ENCODE measurements at places on chromosomes 16 and 17.

- no peak for DNase-seq
Observed at GRCh38 chr17:13749891-13750235, 148.1 kb upstream of the HS3ST3A1 start.

GRCh38 chr17:56699186-56699894, 105.8 kb downstream of the NOG start:
- DNase-seq, result peak; percentile 98

GRCh38 chr17:80780381-80781198, 211.1 kb upstream of the CHMP6 start:
- DNase-seq, result no peak

- no peak for DNase-seq
Observed at GRCh38 chr17:40333781-40334448, 24.9 kb downstream of the RARA start.

DNA sequence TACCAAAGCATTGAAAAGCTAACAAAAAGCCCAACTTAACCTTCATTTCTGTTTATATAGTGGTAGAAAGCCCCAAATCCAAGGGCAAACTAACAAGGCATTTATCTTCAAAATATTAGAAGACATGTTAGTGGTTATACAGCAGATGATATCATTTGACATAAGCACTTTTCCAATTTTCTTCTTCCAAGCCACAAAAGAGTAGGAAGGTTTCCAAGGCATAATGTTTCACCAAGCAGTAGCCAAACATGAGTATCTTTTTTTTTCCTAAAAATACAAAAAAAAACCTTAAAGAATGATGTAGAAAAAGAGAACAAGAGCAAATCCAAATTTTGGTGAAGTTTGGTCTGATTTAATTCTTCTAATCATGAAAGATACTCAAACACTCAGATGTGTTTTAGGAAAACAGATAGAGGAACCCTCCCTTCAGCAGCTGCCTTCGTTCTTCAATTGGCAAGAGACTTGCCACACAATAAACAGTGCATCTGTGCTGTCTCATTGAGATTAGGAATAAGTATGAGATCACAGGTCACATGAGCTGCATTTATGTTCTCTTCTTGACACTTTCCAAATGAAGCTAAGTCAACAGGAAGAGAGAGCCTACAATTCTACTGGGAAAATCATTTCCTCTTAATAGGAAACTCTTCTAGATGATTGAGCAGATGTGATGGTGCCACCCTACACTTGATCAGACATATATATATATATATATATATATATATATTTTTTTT, 106.7 kb downstream of the TTC19 start:
- DNase-seq, result no peak

DNA sequence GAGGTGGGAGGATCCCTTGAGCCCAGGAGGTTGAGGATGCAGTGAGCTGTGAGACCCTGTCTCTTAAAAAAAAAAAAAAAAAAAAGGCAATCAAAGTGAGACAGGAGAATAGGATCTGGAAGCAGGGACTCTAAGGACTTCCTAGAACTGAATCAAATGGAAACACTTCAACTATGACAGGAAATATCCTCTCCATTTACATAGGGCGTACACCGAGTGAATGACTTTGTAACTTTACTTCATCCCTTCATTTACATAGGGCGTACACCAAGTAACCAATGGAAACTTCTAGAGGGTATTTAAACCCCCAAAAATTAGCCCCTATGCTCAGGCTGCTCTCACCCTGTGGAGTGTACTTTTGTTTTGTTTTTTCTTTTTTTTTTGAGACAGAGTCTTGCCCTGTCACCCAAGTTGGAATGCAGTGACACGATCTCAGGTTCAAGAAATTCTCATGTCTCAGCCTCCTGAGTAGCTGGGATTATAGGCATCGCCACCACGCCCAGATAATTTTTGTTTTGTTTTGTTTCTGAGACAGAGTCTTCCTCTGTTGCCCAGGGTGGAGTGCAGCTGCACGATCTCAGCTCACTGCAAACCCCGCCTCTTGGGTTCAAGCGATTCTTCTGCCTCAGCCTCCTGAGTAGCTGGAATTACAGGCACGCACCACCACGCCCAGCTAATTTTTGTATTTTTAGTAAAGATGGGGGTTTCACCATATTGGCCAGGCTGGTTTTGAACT, 9.6 kb upstream of the PRPSAP1 start:
- no peak for DNase-seq

GRCh38 chr17:44220213-44221083, 973 bp upstream of the UBTF start:
- no peak for DNase-seq

GRCh38 chr17:48433896-48434295, 3.9 kb upstream of the SKAP1 start:
- no peak for DNase-seq

DNA sequence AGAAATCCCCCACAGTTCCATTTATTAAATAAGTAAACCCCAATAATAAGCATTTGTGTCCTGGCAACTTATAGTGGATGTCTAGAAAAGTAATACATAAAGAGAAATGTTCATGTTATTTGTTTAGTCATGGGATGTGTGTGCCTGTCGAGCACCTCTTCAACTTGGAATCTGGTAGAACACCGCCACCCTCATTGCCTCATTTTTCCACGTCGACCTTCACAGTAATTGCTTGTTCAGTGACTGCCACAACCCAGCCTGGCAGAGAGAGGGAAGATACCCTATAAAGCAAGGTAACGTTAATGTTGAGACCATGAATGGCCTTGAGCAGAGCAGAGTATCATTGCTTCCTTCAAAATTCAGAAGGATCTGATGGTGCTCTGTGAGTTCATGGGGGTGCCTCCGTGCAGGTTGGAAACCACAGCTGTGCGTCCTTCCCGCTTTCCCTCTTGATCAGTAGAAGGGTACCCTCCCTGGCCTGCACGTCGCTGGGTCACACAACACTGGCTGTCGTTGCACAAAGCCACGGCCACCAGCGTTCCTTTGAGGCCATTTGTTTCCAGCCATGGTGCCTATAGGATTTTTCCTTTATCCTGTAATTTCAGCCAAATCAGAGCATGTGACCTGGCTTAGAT, 3.7 kb upstream of the DNASE1 start:
- no peak for DNase-seq

DNA sequence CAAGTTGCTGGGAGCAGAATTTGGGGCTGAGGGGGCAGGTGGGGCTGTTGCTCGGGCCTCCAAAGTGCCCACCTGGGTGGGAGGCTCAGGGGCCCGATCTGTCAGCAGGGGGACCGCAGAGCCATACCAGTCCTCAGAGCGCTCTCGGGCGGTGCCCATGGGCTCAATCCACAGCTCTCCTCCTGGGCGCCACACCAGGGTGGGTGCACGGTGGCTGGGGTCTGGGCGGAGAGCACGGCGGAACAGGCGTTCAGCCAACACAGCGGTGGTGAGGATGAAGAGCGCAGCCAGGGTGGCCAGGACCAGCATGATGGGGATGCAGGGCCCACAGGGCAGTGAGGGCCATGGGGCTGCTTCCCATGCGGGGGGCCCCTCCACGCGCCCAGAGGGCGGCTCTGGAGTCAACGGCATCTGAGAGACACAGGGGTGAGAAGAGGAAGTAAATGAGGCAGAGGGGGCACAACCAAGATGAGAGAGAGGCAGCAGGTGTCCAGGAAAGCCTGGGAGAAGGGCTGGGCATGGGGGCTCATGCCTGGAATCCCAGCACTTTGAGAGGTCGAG, 1.2 kb downstream of the C16orf54 start:
- no peak for DNase-seq

- no peak for DNase-seq
Observed at GRCh38 chr17:31388770-31389656, 2.5 kb upstream of the RAB11FIP4 start.

- DNase-seq, result no peak
Observed at GRCh38 chr17:76500747-76501017, 541 bp downstream of the RHBDF2 start.

GRCh38 chr16:85650135-85650843, 37.2 kb downstream of the GSE1 start:
- DNase-seq, result no peak

DNA sequence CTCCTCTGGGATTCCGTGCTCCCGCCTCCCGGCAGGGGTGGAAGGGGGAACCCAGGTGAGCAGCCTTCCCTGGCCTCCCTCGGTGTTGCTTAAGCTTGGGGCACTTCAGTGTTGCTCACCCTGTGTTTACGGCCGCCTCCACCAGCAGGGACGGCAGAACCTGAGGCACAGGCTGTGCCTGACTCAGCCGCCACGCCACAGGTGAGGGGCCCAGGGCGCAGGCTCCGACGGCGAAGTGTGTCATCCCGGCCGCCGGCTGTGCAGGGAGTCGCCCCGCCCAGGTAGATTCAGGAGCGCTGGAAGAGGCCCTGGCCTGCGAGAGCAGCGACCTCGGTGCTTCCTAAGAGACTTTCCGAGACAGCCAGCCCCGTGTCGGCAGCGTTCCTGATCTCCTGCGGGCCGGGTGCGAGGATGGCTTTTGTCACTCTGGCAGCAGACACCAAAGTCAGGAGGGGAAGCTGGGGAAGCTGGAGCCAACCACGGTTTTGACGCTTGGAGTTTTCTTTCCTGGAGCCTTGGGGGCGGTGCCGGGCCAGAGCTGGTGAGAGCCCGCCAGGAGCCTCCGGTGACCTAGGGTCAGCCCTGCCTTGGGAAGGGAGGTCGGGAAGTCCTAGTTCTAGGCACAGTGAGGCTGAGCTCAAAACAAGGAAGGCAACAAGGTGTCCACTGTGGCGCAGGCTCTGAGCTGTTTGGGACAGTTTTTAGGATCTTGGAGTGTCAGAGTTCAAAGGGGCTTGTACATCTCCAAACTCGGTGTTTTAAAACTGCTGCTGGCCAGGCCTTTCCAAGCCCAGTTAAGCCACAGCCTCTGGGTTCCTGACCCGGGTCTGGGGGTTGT, 2.1 kb downstream of the GSE1 start:
- DNase-seq, result no peak

- no peak for DNase-seq
Observed at GRCh38 chr17:40493697-40494096, 7.7 kb downstream of the TNS4 start.

- DNase-seq, result no peak
Observed at GRCh38 chr16:64654178-64654577, 467.7 kb downstream of the CDH11 start.

GRCh38 chr17:63024716-63025115, 58.7 kb downstream of the TANC2 start:
- DNase-seq, result no peak

- DNase-seq, result no peak
Observed at GRCh38 chr17:48746916-48747444, 18.4 kb upstream of the HOXB13 start.

DNA sequence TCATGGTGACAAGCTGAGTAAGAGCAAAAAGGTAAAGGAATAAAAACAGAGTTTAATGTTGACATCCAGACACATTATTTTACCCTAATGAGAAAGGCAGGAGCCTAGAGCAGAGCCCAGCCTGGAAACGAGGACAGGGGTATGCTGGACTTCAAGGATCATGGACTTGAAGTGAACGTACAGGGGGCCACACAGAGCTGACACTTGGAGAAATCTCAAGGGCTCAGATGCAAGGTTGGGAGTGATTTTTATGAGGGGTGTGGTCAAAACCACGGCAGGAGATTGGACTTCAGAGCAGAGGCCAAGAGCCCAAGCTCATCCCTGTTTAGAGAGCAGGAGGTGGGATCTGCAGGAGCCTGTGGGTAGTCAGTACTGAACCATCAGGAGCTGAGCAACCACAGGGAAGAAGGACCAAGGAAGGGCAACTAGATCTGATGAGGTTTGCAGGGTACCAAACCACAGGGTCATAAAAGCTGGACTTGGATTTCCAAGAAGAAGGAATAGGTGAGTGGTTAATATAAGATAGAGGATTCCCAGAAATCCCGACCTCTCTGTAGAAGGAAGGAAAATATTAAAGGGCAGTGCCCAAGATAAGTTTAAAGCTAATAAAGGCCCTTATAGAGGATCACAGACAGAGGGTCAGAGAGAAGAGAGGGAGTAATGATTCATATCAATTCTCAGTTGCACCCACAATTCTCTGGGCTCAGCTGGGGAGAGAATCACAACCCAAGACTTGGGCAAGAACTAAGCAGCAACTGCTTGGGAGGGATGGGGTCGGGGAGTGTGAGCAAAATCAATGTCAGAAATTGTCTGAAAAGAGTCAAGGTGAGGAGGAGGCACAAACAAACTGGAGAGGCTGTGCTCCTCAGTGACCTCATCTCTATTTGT, 331.7 kb downstream of the SOX9 start:
- no peak for DNase-seq

DNA sequence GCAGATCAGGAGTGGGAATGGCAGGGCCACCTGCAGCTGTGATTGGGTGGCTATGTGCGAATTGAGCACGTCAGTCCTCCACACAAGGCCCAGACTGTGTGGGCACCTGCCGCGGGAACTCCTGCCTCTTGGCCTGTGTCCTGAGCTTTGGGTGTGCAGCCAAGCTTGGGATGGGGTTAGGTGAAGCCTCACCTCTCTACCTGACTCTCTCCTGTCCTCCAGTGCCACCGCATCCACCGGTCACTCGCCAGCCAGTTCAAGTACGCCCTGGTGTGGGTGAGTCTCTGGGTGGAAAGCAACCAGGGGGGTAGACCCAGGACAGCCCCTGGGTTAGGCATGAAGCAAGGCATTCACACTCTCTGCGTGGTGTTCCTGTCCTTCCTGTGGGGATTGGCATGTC, 2.3 kb upstream of the MYO15A start:
- no peak for DNase-seq

GRCh38 chr16:18834864-18835263, 33.5 kb upstream of the ARL6IP1 start:
- DNase-seq, result no peak

DNA sequence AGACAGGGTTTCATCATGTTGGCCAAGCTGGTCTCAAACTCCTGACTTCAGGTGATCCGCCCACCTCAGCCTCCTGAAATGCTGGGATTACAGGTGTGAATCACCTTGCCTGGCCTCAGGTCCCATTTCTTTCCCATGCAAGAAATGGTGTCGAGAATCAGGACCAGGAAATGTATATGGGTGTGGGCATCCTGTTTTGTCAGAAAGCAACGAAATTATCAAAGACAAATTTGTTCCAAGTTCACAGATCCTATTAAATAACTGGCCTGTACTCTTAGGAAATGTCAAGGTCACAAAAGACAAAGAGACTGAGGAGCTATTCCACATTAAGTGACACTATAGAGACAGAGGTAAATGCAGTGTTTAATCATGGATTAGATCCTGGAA, 17.1 kb upstream of the ST6GALNAC1 start:
- no peak for DNase-seq

GRCh38 chr17:81261096-81261495, 22.0 kb downstream of the NDUFAF8 start:
- no peak for DNase-seq

GRCh38 chr16:1572673-1573072, 39.2 kb downstream of the IFT140 start:
- DNase-seq, result no peak

GRCh38 chr17:46720408-46720807, 98.1 kb downstream of the WNT3 start:
- no peak for DNase-seq

GRCh38 chr16:50534091-50534490, 14.1 kb upstream of the NKD1 start:
- DNase-seq, result no peak

- DNase-seq, result no peak
Observed at GRCh38 chr16:77385481-77385880, 49.4 kb downstream of the ADAMTS18 start.

DNA sequence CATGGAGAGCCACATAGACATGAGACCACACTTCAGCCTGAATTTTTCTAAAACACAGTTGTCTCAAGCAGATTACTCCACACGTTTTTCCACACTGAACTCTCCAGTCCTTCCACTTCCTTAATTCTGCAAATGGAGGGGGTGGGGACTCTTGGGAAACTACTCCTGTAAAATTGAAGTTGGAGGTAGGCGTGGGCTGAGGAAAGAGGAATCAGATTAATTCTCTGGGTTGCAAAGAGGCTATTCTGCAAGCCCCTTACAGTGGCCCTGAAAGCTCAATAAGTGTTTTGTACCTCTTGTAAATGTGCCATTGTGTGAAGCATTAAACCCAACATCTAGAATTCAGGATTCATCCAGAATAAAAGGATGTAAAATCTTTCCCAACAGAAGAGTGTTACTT, 9.6 kb downstream of the MARVELD3 start:
- DNase-seq, result no peak
